ENCODE measurements at places on chromosomes 3 and 15.

DNA sequence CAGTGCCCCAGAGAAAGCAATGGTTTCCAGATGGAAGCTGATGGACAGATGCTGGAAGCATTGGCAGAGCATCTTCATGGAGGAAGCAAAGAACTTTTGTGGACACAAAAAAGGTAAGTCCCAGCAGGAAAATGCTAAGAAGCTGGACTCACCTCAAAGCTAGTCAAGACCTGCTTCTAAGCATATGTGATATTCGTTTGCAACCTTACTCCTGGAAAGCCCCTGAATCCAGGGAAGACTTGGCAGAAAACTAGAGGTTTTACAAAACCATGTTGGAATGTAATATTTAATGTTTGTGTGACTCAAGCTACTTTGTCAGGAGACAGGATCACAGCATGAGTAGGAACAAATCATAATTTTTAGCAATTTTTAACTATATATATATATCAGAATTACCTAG is 288.2 kb downstream of the BCHE start:
- DNase-seq: no peak

GRCh38 chr15:90665288-90666134 is 51.6 kb upstream of the BLM start:
- no peak for DNase-seq

- no peak for DNase-seq
These were observed at the start of gene C2CD4B for GRCh38 chr15:62165104-62165792. Gene C2CD4B, minus strand, starts transcription at chr15:62165285. Its CDS starts 301 bp downstream, at chr15:62164984.

GRCh38 chr15:63288342-63288741 is 10.9 kb downstream of the APH1B start:
- no peak for DNase-seq
